ENCODE measurements at places on chromosomes 1 and 21.

GRCh38 chr1:183027791-183028190 lies 4.6 kb downstream of the LAMC1 start:
- no peak for DNase-seq

DNA sequence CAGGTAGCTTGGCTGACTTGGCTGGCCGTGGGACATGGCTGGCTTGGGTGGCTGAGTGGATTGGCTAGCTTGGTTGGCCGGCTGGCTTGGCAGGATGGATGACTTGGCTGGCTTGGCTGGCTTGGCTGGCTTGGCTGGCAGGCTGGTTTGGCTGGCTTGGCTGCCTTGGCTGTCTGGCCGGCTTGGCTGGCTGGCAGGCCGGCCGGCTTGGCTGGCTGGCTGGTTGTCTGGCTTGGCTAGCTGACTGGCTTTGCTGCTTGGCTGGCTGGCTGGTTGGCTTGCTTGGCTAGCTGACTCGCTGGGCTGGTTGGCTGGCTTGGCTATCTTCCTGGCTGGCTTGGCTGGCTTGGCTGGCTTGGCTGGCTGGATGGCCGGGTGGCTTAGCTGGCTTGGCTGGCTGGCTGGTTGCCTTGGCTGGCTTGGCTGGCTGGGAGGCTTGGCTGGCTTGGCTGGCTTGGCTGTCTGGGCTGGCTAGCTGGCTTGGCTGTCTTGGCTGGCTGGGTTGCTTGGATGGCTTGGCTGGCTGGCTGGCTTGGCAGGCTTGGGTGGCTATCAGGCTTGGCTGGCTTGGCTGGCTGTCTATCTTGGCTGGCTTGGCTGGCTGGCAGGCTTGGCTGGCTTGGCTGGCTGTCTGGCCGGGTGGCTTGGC lies 129.7 kb upstream of the FAM72C start:
- peak; percentile 3 for DNase-seq

- no peak for DNase-seq
Measured at GRCh38 chr1:15251857-15252835, 5.1 kb downstream of the FHAD1 start.

DNA sequence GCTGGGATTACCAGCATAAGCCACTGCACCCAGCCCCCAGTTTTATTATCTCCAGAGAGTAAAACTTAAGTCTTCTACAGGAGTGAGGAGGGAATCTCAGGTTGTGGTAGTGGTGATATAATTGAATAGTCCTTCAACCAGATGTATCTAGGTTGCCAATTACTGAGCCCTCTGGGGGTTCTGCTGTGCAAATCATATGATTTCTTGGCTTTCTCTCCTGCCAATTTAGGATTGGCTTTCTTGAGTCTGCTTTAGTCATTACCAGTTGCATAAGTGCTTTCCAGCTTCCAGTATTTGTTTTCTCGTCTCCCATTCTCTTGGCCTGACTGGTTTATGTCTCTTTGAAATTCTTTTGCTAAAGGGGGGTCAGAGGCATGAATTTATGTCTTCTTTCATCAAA lies 11.1 kb downstream of the CPT2 start:
- no peak for DNase-seq

GRCh38 chr1:158003406-158003800 lies 10.0 kb downstream of the KIRREL1 start:
- no peak for DNase-seq

GRCh38 chr1:19057784-19058475 lies 101.5 kb upstream of the IFFO2 start:
- no peak for DNase-seq

GRCh38 chr1:168671782-168672181 lies 57.2 kb downstream of the DPT start:
- DNase-seq: no peak

DNA sequence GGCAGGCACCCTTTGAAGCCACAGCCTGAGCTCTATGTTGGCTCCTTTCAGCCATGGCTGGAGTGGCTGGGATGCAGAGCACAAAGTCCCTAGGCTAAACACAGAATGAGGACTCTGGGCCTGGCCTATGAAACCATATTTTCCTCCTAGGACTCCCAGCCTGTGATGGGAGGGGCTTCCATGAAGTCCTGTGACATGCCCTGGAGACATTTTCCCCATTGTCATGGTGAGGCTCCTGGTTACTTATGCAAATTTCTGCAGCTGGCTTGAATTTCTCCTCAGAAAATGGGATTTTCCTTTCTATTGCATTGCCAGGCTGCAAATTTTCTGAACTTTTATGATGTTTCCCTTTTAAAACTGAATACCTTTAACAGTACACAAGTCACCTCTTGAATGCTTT lies 61.3 kb downstream of the VCAM1 start:
- no peak for DNase-seq

- DNase-seq: no peak
Measured at GRCh38 chr1:32377541-32378220, 15.3 kb downstream of the TSSK3 start.

GRCh38 chr1:247471445-247472016 lies 13.6 kb upstream of the OR2B11 start:
- DNase-seq: no peak

DNA sequence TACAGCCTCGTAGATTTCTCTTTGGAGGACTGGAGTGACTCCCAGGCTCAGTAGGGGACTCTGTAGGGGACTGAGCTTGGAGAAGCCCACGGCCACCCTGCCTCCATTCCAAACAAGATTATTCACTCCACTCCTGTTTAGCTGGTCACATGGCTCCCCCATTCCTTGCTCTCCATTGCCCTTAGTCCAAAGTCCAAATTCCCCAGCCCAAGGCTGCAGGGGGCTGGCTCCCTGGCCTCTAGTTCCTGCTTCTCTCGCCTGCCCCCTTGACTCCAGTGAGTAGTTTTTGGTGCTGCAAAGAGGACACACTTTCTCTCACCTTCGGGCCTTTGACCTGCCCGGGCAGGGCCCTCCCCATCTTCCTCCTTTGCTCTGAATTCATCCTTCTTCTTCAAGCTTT lies 403.3 kb downstream of the KIF26B start:
- DNase-seq: no peak

GRCh38 chr1:45499415-45499769 lies 481 bp downstream of the CCDC163 start:
- DNase-seq: no peak

- DNase-seq: no peak
Measured at GRCh38 chr1:150551784-150552127, 2.5 kb downstream of the ADAMTSL4 start.

DNA sequence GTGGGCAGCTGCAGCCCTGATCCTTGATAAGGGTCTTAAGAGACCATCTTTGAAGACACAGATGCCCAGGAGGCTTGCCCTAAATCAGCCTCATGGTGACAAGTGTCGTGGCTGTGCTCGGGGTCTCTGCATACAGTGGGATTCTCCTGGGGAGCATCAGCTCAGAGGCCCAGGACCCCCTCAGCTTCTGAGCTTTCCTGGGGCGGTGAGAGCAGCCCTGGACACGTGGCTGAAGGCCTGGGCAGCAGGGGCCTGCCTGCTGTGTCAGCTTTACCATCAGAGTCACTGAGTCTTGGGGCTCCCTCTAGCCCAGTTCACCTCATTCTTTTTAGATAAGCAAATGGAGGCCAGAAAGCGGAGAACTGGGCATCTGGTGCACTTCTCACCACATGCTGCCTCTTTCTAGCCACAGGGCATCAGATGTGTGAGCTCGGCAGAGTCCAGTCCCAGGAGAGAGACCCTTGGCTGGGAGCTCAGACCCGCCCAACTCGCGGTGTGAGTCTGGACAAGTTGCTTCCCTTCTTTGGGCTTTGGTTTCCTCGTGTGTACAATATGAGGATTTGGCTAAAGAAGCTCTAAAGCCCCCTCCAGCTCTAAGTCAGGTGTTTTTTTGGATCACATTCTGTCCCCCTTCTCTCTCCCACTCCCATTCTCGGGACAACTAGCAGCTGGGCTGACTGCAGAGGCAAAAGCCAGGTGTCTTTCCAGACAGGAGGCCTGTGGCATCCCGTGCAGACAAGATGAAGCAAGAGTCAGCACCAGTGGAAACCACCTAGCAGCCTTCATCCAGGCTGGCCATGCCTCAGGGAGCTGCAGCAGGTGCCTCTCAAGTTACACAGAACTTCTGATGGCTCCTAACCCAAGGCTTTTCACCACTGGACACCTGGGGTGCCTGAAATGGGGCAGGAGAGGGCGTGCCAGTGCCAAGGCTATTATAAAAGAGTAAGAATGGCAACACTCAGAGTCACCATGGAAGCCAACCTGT lies 119.1 kb downstream of the KCNN3 start:
- DNase-seq: no peak

GRCh38 chr1:172845371-172845770 lies 186.5 kb downstream of the FASLG start:
- no peak for DNase-seq

DNA sequence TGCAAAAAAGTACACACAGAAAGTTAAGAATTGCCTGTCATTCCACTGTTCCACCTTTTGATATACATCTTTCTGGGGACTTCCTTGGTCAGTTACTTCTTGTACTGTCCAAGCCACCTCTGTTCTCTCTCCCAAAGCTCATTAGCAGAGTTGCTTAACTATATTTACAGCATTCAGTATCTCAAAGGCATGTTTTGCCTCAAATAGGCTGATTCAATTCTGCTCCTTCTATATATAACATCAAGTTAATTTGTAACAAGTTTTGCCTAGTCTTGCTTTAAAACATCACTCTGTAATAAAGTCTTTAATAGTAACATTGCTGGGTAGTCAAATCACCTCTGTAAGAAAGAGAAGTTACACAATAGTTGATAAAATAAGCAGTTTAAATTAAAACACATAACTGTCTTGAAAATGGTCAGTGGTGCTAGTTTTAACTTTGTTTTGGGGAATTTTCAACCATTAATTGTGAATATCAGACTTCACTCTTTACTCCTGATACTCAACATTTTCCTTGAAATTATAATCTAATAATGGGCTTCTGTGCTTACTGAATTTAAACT lies 35.7 kb downstream of the EDARADD start:
- DNase-seq: no peak

- no peak for DNase-seq
Measured at GRCh38 chr21:31258073-31258472, 86.0 kb downstream of the TIAM1 start.

GRCh38 chr21:34771512-34772028 lies 102.8 kb downstream of the CLIC6 start:
- DNase-seq: no peak

- DNase-seq: no peak
Measured at GRCh38 chr1:47871799-47872353, 125.3 kb downstream of the TRABD2B start.

GRCh38 chr1:211213702-211214101 lies 45.5 kb upstream of the RCOR3 start:
- no peak for DNase-seq

All from activated CD8-positive, alpha-beta memory T cell treated with anti-CD3 and anti-CD28 coated beads for 1 hour (primary cell).